ENCODE measurements at places on chromosomes 2 and 18.

GRCh38 chr2:10431797-10432196 is 16.3 kb downstream of the ODC1 start:
- peak; percentile 47 for DNase-seq

- DNase-seq = peak; percentile 62
Measured at GRCh38 chr2:144330951-144331673, 188.8 kb downstream of the ZEB2 start.

DNA sequence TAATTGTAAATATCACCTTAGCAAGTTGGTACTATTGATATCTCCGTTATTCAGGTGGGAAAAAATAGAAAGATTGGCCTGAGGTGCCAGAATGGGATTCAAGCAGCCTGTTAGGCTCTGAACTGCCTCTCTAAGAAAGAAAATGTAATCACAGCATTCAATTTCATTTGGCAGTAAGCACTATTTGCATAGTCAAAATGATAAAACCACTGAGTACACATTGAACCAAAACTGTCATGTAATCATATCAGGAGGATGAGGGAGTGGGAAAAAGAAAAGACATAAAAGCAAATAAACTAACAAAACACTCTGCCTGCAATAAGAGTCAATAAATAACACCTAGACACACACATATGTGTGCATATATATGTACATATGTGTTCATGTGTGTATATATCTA is 103.9 kb upstream of the TACR1 start:
- no peak for DNase-seq

DNA sequence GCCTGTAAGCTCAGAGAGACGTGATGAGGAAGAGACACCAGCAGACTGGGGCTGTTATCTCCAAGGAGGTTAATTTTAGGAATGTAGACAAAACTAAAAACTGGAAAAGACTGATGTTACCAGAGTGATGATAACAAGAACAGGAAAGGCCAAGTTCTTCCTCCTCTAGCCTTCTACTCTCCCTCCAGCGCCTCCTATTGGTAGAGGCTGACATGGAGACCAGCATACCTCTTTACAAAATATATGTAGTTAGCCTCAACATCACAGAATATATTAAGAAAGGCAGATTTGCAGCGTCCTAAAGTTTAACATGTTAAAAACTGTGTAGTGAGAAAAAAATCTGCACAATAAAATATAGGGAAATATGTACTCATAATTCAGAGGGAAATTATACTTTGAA is 66.0 kb downstream of the TCF4 start:
- DNase-seq = peak; percentile 66

GRCh38 chr2:130319536-130319935 is 23.2 kb upstream of the IMP4 start:
- DNase-seq = no peak

All from hematopoietic multipotent progenitor cell treated with erythropoietin and hydrocortisone succinate and interleukin-3 and kit ligand, for 6 days (in vitro differentiated cells).